ENCODE measurements at places on chromosomes 11 and 22.

DNA sequence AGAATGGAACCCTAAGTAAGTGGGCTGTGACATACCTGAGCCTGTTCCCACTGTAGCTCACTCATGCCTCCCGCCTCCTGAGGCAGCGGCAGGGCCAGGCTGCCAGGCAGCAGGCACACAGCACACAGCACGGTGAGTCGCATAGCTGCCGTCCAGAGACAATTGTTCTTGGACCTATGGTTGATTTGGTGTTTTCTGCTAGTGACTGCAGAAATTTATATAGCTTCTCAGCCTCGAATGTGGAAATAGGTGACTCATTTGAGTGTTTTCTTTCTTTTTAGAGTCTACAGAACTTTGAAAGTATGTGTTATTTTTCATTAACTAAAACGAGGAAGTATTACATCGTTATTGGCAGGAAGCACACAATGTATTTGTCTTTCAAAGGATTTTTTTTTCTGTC, at the start of gene MMP7:
TSS of gene MMP7 (minus strand) at position 190 of the 400 bp plus-strand sequence. CDS start at position 143, 47 bp downstream.
- no peak for DNase-seq

GRCh38 chr11:16897470-16898061, 116.6 kb downstream of the PLEKHA7 start:
- no peak for DNase-seq

DNA sequence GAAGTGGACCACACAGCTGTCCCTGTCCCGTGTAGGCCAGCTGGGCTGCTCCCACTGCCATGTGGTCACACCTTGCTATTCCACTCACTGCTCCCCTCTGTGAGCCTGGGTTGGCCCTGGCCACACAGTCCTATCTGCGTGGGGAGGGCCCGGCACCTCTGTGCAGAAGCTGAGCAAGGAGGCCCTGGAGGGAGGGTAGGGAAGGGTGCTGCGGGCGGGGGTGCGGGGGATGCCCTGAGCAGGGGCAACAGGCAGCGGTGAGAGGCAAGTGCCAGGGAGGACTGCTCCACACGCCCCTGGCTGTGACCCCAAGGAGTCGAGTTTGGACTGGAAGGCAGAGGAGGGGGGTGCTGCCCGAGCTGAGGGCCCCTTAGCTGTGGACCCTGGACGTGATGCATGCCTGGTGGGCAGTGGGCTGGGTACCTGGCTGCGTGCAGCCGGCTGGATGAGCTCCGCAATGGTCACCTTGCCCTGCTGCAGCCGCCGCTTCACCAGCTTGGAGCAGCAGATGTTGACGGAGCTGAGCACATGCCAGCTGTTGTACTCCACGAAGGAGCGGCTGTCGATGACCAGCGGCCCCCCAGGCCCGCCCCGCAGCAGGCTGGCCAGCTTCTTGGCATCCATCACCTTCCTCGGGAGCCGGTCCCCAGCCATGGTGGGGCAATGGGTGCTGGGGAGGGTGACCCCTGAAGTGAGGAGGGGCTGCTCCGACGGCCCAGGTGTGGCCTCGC, 6.7 kb downstream of the DUSP8 start:
- DNase-seq: no peak

- no peak for DNase-seq
Observed at GRCh38 chr11:121872356-121872755, 243.7 kb downstream of the BLID start.

GRCh38 chr11:32881286-32881685, 11.3 kb upstream of the QSER1 start:
- DNase-seq: no peak

- DNase-seq: no peak
Observed at GRCh38 chr11:16773981-16774935, 35.8 kb downstream of the C11orf58 start.

GRCh38 chr11:128776069-128776423, 82.2 kb downstream of the FLI1 start:
- no peak for DNase-seq

- no peak for DNase-seq
Observed at GRCh38 chr11:3370311-3370870, 8.6 kb downstream of the ZNF195 start.

Measured in C1 segment of cervical spinal cord (tissue), 14 donors.